Stimulated activated CD4-positive, alpha-beta T cell treated with anti-CD3 and anti-CD28 coated beads, Interleukin-15, amount 100 ng/mL, for 1 hour (primary cell): ENCODE measurements at places on chromosomes 2 and 18.

GRCh38 chr2:190431907-190432306 lies 23.8 kb downstream of the MFSD6 start:
- no peak for DNase-seq

- DNase-seq = no peak
These were observed 41.9 kb upstream of the PCBP1 start for GRCh38 chr2:70045405-70045804.

- no peak for DNase-seq
These were observed 295.2 kb downstream of the NDUFA10 start for GRCh38 chr2:239729681-239730566.

GRCh38 chr2:220432645-220433044 lies 805.2 kb downstream of the SLC4A3 start:
- no peak for DNase-seq

DNA sequence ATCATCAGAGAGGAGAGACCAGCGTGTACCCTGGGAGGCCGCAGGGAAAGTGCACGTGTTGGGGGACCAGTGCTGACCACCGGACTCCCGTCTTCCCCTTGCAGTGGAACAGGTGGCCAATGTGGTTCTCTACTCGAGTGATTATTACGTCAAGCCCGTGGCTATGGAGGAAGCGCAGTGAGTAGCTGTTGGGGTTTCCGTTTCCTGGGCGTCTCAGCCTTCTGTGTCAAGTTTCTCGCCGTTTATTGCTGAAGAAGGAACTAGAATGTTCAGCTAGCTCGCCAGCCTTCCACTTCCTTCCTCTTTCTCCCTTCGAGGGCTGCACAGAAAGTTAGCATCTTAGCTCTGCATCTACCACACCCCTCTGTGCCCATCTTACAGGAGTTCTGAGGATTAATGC lies 22.8 kb upstream of the DGKD start:
- peak; percentile 52 for DNase-seq

DNA sequence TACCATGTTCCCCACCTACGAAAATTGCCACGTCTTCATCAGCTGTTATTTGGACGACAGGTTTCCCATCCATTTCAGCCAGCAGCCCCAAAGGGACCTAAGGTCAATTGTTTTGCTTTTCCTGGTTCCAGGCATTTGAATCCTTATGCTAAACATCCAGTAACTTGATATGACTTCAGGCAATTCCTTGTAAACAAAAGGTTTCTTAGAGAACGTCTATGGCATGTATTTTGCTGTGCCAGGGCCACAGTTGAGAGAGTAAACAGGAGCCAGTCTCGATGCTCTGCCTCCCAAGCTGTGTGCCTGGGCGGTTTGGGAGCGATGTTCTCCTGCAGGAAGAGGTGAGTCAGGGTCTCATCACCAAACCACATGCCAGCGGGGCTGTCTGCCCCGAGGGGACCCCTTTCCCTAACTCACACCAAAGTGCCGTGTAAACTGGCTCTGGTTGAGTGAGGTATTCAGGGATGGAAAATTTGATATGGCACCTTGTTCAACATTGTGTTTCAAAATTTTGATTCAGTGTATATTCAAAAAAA lies 12.9 kb upstream of the MC5R start:
- DNase-seq = no peak
